Left ventricle myocardium inferior (tissue), 1 donor: ENCODE measurements at places on chromosomes 3 and 15. TPM values are rescaled to one million over a fixed set of nuclear protein-coding genes. Genes with fewer than 3 reads are reported as not detected.

- DNase-seq = no peak
- H3K27ac ChIP-seq = no peak overlapping the region
- H3K36me3 ChIP-seq = no peaks in the 10 kb centered on the region
- no peak overlapping the region for H3K4me3 ChIP-seq
These were observed 508.0 kb upstream of the MDFIC2 start for GRCh38 chr3:70820397-70820796.

DNA sequence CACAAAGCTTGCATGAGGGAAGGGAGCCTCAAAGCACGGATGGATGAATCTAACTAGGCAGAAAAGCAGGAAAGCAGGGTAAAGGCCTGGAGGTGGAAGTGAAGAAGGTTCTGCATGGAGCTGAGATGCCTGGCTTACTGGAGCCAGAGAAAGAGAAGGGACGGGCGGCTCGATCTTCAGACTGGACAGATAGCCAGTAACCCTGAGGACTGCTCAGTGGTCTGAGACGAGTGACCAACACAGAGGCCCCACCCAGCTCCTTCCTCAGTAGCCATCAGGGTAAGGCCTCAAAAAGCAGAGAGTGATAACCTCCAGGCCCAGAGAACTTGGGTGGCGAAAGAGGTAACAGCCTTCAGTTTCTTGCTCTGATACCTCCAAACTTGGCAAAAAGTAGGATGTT, 6.4 kb downstream of the CLN6 start:
- H3K27ac ChIP-seq = no peak overlapping the region
- no peaks in the 10 kb centered on the region for H3K27me3 ChIP-seq
- H3K4me1 ChIP-seq = peaks cover 4% of the 10 kb centered on the region

- H3K27me3 ChIP-seq = no peaks in the 10 kb centered on the region
- H3K4me1 ChIP-seq = no peaks in the 10 kb centered on the region
- no peak overlapping the region for H3K27ac ChIP-seq
- no peak for DNase-seq
These were observed 13.6 kb upstream of the RNU6-1 start for GRCh38 chr15:67853454-67853853.

Gene ZNF80
- not detected for total RNA-seq

Gene REC114
- total RNA-seq = 1.4 TPM

DNA sequence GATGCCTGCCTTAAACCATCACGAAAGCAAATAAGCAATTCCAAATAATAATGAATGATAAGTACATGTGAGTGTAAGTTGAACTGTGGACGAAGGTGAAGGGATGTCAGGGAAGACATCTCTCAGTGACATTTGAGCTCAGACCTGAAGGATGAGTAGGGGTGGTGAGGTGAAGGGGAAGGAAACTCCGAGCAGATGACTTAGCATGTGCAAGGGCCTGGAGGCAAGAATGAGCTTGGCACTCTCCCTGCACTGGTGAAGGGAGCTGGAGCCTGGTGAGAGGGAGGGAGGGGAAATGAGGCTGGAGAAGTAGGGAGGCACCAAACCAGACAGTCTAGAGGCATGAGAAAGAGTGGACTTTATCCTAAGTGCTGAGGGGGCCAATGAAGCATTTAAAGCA, 84.3 kb downstream of the MTHFS start:
- no peak overlapping the region for H3K27ac ChIP-seq
- no peak for DNase-seq
- H3K36me3 ChIP-seq = no peaks in the 10 kb centered on the region
- no peaks in the 10 kb centered on the region for H3K27me3 ChIP-seq
- H3K4me3 ChIP-seq = no peak overlapping the region

GRCh38 chr3:152331998-152332397, 63.3 kb downstream of the MBNL1 start:
- no peak overlapping the region for H3K4me3 ChIP-seq
- peaks cover 97% of the 10 kb centered on the region for H3K4me1 ChIP-seq
- no peak for DNase-seq
- no peaks in the 10 kb centered on the region for H3K27me3 ChIP-seq

GRCh38 chr3:112136046-112136445, 3.0 kb upstream of the GCSAM start:
- no peak overlapping the region for H3K4me3 ChIP-seq
- H3K4me1 ChIP-seq = peaks cover 3% of the 10 kb centered on the region
- no peaks in the 10 kb centered on the region for H3K36me3 ChIP-seq

DNA sequence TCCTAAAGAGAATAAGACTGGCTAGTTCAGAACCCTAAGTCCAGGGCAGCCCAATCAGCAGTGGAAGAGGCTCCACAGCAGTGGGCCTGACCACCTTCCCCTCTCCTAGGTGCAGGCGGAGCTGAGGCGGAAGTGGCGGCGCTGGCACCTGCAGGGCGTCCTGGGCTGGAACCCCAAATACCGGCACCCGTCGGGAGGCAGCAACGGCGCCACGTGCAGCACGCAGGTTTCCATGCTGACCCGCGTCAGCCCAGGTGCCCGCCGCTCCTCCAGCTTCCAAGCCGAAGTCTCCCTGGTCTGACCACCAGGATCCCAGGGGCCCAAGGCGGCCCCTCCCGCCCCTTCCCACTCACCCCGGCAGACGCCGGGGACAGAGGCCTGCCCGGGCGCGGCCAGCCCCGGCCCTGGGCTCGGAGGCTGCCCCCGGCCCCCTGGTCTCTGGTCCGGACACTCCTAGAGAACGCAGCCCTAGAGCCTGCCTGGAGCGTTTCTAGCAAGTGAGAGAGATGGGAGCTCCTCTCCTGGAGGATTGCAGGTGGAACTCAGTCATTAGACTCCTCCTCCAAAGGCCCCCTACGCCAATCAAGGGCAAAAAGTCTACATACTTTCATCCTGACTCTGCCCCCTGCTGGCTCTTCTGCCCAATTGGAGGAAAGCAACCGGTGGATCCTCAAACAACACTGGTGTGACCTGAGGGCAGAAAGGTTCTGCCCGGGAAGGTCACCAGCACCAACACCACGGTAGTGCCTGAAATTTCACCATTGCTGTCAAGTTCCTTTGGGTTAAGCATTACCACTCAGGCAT, 33.7 kb downstream of the VIPR1 start:
- H3K4me1 ChIP-seq = peaks cover 15% of the 10 kb centered on the region
- no peaks in the 10 kb centered on the region for H3K36me3 ChIP-seq
- no peak for DNase-seq
- no peaks in the 10 kb centered on the region for H3K27me3 ChIP-seq
- H3K27ac ChIP-seq = no peak overlapping the region

DNA sequence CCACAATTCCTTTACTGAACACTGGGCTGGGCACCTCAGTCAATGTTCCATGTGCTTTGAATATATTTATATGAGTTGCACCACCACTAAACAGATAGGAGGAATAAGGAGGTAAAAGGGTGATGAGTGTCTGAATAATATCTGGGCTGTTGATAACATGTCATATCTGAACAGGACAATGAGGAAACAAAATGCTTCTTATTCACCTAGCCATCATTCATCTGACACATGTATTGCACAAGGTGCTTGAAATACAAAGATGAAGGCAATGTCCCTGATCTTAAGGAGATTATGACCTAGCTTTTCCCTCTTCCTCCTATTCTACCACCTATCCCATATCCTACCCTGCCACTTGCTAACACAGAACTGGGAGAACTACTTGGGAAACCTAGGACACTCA, 8.0 kb upstream of the CERS3 start:
- no peak overlapping the region for H3K4me3 ChIP-seq
- DNase-seq = no peak
- no peaks in the 10 kb centered on the region for H3K36me3 ChIP-seq
- no peaks in the 10 kb centered on the region for H3K4me1 ChIP-seq
- H3K27ac ChIP-seq = no peak overlapping the region
- peaks cover 36% of the 10 kb centered on the region for H3K27me3 ChIP-seq

Gene PRKAR2A
- 52.2 TPM for total RNA-seq

Gene GLCE
- 7.8 TPM for total RNA-seq

DNA sequence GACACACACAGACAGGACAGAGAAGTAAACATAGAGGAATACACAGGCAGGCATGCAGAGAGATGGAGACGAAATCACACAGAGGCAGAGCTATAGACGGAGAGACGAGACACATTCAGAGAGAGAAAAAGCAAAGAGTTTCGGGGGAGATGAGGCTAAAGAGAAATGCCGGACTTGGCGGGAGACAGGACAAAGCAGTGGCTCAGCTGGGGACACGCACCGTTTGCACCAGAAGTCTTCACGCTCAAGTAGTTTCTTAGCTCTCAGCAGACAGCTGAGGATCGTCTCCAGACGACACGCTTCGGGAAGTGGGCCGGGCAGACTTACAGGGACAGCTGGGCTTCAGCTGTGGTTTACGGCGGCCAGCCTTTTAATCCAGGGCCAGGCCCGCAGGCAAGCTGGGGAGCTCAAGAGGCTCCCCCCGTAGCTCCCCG, 56.2 kb upstream of the DLG1 start:
- H3K27ac ChIP-seq = peak overlapping the region; percentile 61
- peaks cover 53% of the 10 kb centered on the region for H3K4me1 ChIP-seq
- H3K36me3 ChIP-seq = no peaks in the 10 kb centered on the region
- peak; percentile 61 for DNase-seq
- peak overlapping the region; percentile 25 for H3K4me3 ChIP-seq
- H3K27me3 ChIP-seq = no peaks in the 10 kb centered on the region

DNA sequence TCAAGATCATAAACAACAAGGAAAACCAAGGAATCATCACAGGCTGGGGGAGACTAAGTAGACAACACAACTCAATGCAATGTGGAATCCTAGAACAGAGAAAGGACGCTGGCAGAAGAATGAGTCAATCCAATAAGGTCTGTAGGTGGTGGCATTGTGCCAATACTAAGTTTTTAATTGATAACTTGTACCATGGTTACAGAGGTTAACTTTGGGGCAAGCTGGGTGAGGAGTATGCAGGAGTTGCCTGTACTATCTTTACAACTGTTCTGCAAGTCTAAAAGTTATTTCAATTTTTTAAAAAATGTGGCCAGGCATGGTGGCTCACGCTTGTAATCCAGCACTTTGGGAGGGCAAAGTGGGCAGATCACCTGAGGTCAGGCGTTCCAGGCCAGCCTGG, 46.2 kb downstream of the RORA start:
- no peak overlapping the region for H3K27ac ChIP-seq
- no peaks in the 10 kb centered on the region for H3K27me3 ChIP-seq
- peaks cover 13% of the 10 kb centered on the region for H3K4me1 ChIP-seq

Gene RARB
- 15.6 TPM for total RNA-seq

GRCh38 chr3:161070252-161070930, 34.8 kb downstream of the B3GALNT1 start:
- no peak overlapping the region for H3K4me3 ChIP-seq
- peak overlapping the region; percentile 29 for H3K27ac ChIP-seq
- DNase-seq = no peak
- H3K4me1 ChIP-seq = peaks cover 55% of the 10 kb centered on the region
- no peaks in the 10 kb centered on the region for H3K27me3 ChIP-seq

- peak overlapping the region; percentile 94 for H3K27ac ChIP-seq
- peak overlapping the region; percentile 94 for H3K4me3 ChIP-seq
- H3K27me3 ChIP-seq = no peaks in the 10 kb centered on the region
- no peak for DNase-seq
These were observed 636 bp upstream of the LRRC58 start for GRCh38 chr3:120349855-120350125.

DNA sequence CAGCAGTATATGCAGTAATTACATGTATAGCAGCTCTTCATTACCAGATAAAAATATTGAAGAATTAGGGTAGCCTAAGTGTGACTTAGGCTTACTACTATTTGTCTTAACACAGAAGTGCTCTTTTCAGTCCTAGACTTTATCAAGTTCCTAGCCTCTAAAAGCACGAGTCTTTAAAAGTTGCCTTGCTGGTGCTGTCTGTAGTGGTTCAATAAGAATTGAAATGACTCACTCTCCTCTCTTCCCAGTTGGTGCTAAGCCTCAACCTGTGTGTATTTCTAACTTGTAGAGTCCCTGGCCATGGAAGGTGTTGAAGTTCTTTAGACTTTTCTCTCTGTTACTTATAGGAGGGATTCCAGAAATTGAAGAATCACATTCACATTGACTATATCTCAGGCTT, 395.4 kb upstream of the THRB start:
- H3K27me3 ChIP-seq = no peaks in the 10 kb centered on the region
- H3K36me3 ChIP-seq = no peaks in the 10 kb centered on the region
- DNase-seq = no peak
- no peak overlapping the region for H3K27ac ChIP-seq
- no peaks in the 10 kb centered on the region for H3K4me1 ChIP-seq

GRCh38 chr3:25665315-25666280, 891 bp upstream of the TOP2B start:
- no peaks in the 10 kb centered on the region for H3K27me3 ChIP-seq
- no peaks in the 10 kb centered on the region for H3K36me3 ChIP-seq
- DNase-seq = no peak
- H3K27ac ChIP-seq = peak overlapping the region; percentile 98

Gene SPATA12
- total RNA-seq = not detected

DNA sequence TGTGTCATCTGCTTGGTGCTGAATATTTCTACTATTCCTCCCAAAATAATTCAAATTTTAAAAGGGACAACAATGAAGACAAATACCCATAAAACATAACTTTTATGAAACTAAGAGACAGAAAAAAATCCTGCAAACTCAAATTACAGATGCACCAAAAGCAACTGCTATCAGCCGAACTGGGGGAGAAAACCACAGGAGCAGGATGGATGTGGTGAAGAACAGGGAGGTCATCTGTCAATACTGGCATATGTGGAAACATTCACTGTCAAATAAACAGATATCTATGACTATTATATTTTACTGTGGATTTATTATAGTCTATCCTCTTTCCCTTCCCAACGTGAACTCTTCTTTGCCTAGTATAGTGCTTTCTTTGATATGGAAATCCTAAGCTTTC, 53.3 kb upstream of the CPOX start:
- no peaks in the 10 kb centered on the region for H3K27me3 ChIP-seq
- no peak overlapping the region for H3K4me3 ChIP-seq
- DNase-seq = no peak
- H3K4me1 ChIP-seq = no peaks in the 10 kb centered on the region
- no peak overlapping the region for H3K27ac ChIP-seq

DNA sequence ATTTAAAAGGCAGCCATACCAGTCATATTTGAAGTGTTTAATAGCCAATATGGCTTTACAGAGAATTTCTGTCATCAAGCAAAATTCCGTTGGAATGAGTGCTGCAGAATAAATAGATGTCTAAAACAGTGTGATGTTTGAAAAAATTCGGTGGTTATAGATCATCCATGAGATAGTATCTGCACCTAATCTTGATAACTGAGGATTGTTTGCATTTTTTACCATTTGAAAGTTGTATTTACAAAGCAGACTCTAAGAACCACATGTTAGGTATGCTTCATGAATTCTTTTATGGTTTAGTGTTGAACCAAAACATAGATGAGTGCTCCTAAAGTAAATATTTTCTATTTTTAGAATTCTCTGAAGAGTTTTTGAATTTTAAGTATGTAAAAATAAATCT, 476.1 kb downstream of the NAALADL2 start:
- no peak overlapping the region for H3K4me3 ChIP-seq
- H3K36me3 ChIP-seq = no peaks in the 10 kb centered on the region
- no peak for DNase-seq
- no peaks in the 10 kb centered on the region for H3K27me3 ChIP-seq

DNA sequence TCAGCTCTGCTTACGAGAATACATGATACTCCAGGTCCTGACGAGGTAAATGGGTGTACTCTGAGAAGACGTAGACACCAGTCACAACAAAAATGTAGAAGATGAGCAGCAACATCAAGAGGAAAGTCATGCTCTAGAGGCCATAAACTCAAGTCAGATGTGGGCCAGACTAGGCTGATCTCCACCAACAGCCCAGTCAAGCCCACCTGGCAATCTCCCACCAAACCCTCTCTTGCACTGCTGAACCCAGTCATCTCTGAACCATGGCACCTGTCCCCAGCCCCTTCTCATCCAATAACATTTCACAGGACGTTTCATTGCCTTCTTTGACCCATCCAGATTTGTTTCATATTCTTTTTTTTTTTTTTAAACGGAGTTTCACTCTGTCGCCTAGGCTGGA, 10.8 kb upstream of the PDIA3 start:
- no peaks in the 10 kb centered on the region for H3K4me1 ChIP-seq
- no peaks in the 10 kb centered on the region for H3K36me3 ChIP-seq
- no peak overlapping the region for H3K27ac ChIP-seq
- H3K27me3 ChIP-seq = no peaks in the 10 kb centered on the region
- DNase-seq = no peak
